NCI-H1436 (cell line): ENCODE measurements at places on chromosomes 16 and 17.

DNA sequence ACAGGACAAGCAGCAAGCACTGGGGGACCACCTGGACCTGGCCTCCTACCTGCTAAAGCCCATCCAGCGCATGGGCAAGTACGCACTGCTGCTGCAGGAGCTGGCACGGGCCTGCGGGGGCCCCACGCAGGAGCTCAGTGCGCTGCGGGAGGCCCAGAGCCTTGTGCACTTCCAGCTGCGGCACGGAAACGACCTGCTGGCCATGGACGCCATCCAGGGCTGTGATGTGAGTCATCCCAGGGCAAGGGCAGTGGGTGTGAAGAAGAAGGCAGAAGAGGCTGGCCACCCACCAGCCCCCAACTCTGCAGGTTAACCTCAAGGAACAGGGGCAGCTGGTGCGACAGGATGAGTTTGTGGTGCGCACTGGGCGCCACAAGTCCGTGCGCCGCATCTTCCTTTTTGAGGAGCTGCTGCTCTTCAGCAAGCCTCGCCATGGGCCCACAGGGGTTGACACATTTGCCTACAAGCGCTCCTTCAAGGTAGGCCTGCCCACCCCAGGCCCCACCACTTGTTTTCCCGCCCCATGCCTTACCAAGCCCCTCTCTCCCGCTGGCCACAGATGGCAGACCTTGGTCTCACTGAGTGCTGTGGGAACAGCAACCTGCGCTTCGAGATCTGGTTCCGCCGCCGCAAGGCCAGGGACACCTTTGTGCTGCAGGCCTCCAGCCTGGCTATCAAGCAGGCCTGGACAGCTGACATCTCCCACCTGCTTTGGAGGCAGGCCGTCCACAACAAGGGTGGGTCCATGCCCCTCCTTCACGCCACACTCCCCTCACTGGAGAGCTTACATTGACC is 7.3 kb downstream of the PLEKHG4 start:
- DNase-seq, result no peak

- no peak for DNase-seq
Observed at GRCh38 chr16:10226141-10226986, 44.1 kb upstream of the GRIN2A start.

- DNase-seq, result no peak
Observed at GRCh38 chr17:35002876-35003551, 22.7 kb downstream of the LIG3 start.

DNA sequence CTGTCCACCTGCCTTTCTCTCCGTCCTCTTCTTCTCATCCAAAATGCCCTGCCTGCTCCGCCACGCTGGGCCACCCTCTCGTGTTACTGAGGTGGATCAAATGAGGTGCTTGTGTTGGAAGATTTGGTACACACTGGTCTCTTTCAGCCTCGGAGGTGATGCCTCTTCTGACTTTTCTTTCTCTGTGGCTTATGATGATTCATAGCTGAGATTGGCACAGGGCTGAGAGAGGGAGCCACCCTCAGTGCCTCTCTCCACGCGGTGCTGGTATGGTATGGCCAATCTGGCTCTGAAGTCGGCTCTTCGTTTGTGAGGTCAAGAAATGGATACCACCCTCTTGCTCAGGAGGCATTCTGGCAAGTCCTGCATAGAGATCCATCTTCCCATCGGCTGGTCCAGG is 82.4 kb downstream of the PLCG2 start:
- no peak for DNase-seq
